ENCODE measurements at places on chromosomes 4 and X. TPM values are rescaled to one million over a fixed set of nuclear protein-coding genes. Genes with fewer than 3 reads are reported as not detected.

- no peaks in the 10 kb centered on the region for H3K4me1 ChIP-seq
- no peak for ATAC-seq
- no peak overlapping the region for H3K4me3 ChIP-seq
- H3K27ac ChIP-seq = no peak overlapping the region
Measured at GRCh38 chr4:14078326-14078725, 450.8 kb upstream of the BOD1L1 start.

DNA sequence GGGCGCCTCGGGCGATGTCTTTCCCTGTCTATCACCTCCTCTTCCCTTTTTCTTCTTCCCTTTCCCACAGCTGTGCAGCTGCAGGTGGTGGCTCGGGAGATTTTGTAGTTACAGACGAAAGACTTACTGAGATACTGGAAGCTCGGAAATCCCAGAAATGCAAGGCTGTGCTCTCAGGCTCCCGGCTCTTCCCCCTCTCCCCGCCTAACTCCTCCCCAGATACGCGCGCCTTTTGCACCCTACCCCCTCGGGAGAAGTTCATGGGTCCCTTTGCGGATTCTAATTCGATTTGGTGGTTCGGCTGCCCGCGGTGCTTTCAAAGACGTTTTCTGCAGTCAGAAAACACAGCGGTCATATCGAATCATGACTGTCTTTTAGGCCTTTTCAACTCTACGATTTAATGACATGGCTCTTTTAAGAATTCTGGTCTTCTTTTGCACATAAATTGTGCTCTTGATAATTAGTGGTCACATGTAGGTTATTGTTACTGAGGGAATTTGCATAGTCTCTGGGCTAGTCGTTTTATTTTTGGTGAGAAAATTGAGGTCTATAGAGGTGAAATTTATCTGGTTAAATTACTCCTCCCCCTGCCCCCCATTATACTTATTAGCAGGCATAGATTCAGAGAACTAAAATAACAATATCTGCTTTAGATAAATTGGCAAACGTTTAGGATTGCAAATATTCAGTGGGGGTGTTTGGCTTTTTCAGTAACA, 1.6 kb downstream of the SEPTIN11 start:
- H3K4me1 ChIP-seq = peaks cover 19% of the 10 kb centered on the region
- peak overlapping the region; percentile 58 for H3K4me3 ChIP-seq
- H3K36me3 ChIP-seq = no peaks in the 10 kb centered on the region
- ATAC-seq = no peak
- H3K27ac ChIP-seq = peak overlapping the region; percentile 10

DNA sequence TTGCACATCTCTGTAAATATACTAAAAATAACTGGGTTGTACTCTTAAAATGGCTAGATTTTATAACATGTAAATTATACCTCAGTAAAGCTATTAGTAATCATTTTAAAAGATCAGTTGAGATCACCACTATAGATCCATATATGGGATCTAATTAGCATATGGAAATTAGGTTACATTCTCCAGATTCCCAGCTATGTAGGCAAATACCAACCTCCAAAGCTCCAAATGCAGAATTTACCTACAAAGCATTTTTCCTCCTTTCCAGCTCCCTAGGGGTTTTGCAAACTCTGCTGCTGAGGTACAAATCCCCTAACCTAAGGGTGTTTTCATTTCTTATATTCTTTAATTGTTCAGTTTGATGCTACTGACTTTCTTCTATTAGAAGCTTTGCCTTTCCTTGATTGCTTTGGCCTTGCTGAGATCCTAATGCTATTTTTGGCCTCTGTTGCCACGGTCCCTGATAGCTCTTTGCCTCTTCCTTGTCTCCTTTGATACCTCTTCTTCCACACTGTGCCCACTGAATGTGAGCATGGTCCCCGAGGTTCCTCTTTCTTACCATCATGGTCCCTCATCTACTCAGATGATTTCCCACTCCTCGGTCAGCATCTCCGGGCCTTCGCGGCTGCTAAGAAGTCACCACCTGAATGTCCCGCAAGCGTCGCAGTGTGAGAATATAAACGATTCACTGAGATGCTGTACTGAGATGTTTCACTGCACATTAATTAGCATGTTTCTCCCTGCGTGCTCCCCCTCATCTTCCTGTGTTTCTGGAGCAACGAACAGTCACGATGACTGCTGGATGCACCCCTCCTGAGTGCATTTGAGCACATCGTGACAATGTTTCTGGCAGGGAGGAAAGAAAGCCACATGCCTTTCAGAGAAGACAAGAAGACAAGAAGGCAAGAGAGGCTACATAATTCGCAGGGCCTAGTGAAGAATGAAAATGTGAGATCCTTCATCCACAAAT, 23.8 kb downstream of the ENPP6 start:
- no peaks in the 10 kb centered on the region for H3K27me3 ChIP-seq
- H3K4me3 ChIP-seq = no peak overlapping the region
- H3K4me1 ChIP-seq = no peaks in the 10 kb centered on the region
- no peak for ATAC-seq

DNA sequence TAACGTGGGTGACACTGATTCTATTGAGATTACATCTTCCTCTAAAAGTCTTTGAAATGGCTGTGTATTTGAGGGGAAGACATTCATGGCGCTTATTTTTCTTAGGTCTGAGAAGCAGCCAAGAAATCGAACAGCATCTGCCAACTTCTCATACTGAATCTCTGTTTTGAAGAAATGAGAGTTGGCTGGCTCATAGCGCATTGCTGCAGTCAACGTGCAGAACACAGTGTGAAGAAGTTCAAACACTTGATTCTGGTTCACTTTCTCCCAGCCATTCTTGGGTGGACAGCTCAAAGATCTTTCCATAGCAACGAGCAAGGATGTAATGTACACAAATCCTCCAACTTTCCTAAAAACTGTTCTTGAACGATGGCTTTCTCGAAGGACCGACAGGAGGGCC, 156.5 kb downstream of the WDFY3 start:
- no peak overlapping the region for H3K4me3 ChIP-seq
- H3K36me3 ChIP-seq = peaks cover 25% of the 10 kb centered on the region
- H3K4me1 ChIP-seq = peaks cover 14% of the 10 kb centered on the region
- no peak for ATAC-seq
- H3K27ac ChIP-seq = no peak overlapping the region
- H3K27me3 ChIP-seq = no peaks in the 10 kb centered on the region

DNA sequence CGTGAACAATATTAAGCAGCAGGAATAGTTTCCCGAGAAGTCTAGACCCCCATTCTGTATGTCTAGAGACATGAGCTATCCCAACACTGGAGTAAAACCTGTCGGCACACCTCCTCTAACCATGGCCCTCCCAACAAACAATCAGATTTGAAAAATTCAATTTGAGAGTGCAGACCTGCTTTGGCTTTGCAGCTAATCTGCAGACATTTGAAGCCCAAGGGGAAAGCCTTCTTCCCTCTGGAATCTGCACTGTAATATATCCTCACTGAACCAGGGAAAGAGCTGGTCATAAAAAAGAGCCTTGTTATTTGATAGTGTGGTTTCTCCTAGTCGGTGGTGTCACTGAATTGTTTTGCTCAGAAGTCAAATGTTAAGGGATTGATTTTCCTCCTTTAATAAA, 44.6 kb upstream of the KLHL34 start:
- no peaks in the 10 kb centered on the region for H3K27me3 ChIP-seq
- no peak overlapping the region for H3K27ac ChIP-seq
- ATAC-seq = no peak
- H3K4me1 ChIP-seq = no peaks in the 10 kb centered on the region

- H3K27ac ChIP-seq = peak overlapping the region; percentile 9
- H3K4me3 ChIP-seq = no peak overlapping the region
- peaks cover 19% of the 10 kb centered on the region for H3K4me1 ChIP-seq
- no peaks in the 10 kb centered on the region for H3K36me3 ChIP-seq
Measured at GRCh38 chr4:3369781-3370674, 71.7 kb upstream of the HGFAC start.

DNA sequence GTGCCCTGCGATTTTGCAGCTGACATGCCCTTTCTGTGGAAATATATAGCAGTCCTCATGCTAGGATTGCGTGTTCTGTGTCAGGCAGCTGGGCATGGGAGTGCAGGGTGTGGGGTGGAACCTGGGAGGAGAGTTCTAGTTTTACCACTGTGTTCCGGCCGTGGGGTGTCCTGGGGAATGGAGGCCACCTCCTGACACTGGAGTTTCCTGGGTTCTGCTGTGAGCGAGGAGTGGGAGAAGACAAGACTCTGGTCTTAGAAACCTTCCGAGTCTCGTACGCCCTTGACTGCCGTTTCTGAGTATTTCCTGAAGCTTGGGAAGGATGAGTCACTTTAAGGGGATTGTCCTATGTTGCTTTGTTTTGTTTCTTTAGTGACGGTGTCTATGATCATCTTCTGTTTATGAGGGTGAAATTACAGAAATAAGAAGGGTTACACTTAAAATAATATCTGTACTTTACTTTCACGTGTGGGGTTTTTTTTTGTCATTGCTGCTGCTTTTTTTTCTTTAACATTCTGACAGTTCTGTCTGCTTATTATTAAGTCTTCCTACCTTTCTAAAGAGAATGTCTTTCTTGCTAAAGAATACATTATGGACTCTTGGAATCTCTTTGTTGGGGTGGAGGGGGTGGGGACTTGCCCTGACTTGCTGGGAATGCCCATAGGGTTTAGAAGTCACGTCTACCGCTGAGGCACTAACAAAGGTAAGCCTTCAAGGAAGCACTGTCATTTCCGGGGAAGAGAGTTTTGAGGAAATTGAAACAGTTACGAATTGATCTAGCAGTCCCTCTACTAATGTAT, 19.1 kb downstream of the CD99 start:
- H3K27ac ChIP-seq = no peak overlapping the region
- no peaks in the 10 kb centered on the region for H3K27me3 ChIP-seq

DNA sequence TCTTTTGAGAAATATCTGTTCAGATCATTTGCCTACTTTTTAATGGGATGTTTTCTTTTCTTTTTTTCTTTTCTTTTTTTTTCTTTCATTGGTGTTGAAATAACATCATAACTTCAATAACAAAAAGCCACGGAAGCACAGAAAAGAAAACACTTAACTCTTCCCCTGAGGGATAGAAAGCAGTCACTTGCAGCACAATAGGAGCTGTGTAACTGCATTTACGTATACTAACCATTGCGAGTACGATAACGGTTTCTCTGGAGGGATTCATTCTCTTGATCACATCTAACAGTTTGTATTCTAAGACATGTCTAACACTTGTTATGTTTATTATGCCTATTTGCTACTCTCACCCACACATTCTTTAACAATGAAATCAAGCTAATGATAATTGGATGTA, 27.3 kb downstream of the C4orf46 start:
- peaks cover 5% of the 10 kb centered on the region for H3K27me3 ChIP-seq
- no peak overlapping the region for H3K4me3 ChIP-seq
- H3K4me1 ChIP-seq = no peaks in the 10 kb centered on the region
- no peak for ATAC-seq

DNA sequence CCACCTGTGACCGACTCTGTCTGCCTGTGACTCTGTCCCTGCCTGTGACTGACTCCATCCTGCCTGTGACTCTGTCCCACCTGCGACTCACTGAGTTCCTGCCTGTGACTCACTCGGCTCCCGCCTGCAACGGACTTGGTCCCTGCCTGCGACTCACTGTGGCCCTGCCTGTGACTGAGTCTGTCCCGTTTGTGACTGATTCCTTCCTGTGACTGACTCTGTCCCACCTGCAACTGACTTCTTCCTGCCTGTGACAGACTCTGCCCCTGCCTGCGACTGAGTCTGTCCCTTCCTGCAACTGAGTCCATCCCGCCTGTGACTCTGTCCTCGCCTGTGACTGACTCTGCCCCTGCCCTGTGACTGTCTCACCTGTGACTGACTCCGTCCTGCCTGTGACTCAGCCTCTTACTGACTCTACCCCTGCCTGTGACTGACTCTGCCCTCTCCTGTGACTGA, 9.6 kb upstream of the UVSSA start:
- ATAC-seq = no peak
- H3K27ac ChIP-seq = no peak overlapping the region
- no peak overlapping the region for H3K4me3 ChIP-seq
- H3K4me1 ChIP-seq = no peaks in the 10 kb centered on the region
- no peaks in the 10 kb centered on the region for H3K27me3 ChIP-seq
- H3K36me3 ChIP-seq = peaks cover 87% of the 10 kb centered on the region

- H3K4me3 ChIP-seq = no peak overlapping the region
- H3K36me3 ChIP-seq = no peaks in the 10 kb centered on the region
- H3K27me3 ChIP-seq = no peaks in the 10 kb centered on the region
- H3K4me1 ChIP-seq = no peaks in the 10 kb centered on the region
- H3K27ac ChIP-seq = no peak overlapping the region
Measured at GRCh38 chr4:182111586-182111985, 131.6 kb upstream of the TENM3 start.

Gene RNF150
- 53.3 TPM for total RNA-seq

DNA sequence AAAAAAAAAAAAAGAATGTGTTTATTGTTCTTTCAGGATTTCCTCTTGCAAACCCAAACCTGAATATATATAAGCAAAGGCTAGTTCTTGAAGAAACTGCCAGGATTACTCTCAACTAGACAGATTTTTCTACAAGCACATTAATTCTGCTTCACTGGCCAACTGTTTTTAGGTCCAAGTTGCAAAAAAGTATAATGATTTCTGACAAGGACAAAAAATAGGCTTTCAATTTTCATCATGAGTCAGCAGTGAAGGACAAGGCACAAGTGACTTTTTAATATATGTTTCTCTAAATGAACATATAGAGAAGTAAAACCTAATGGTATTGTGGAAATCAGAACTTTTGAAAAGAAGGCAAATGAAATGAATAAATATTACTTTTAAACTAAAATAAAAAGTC, 73.7 kb downstream of the ELOVL6 start:
- no peaks in the 10 kb centered on the region for H3K4me1 ChIP-seq
- no peak overlapping the region for H3K27ac ChIP-seq
- H3K27me3 ChIP-seq = no peaks in the 10 kb centered on the region
- H3K4me3 ChIP-seq = no peak overlapping the region
- no peaks in the 10 kb centered on the region for H3K36me3 ChIP-seq

- no peak overlapping the region for H3K27ac ChIP-seq
- no peaks in the 10 kb centered on the region for H3K36me3 ChIP-seq
- H3K4me3 ChIP-seq = no peak overlapping the region
- no peak for ATAC-seq
Measured at GRCh38 chr4:31204874-31205273, 484.7 kb downstream of the PCDH7 start.

Gene KANTR
- total RNA-seq = 7.7 TPM

DNA sequence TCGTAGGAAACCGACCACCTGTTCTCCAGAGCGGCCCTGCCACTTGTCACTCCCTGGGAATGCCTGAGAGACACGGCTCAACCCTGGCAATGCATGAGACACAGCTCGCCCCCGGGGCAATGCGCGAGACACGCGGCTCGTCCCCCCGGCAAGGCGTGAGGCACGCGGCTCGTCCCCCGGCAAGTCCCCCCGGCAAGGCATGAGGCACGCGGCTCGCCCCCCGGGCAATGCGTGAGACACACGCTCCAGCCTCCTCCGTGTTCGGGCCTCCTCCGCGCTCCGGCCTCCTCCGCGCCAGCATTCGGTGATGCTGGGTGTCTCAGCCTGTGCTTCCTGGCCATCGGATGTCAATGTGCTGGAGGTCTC, 27.5 kb upstream of the CPLX1 start:
- no peaks in the 10 kb centered on the region for H3K4me1 ChIP-seq
- no peaks in the 10 kb centered on the region for H3K27me3 ChIP-seq
- ATAC-seq = no peak

- H3K36me3 ChIP-seq = no peaks in the 10 kb centered on the region
- H3K4me3 ChIP-seq = no peak overlapping the region
- ATAC-seq = no peak
Measured at GRCh38 chr4:4327652-4328121, 37.6 kb downstream of the ZBTB49 start.

Data from gastroesophageal sphincter (tissue), 4 donors.